ENCODE measurements at places on chromosomes 5 and 9.

- no peak for DNase-seq
Observed at GRCh38 chr9:95010431-95010838, 283.9 kb downstream of the AOPEP start.

GRCh38 chr9:38687992-38688391 is 31.9 kb downstream of the FAM240B start:
- no peak for DNase-seq

DNA sequence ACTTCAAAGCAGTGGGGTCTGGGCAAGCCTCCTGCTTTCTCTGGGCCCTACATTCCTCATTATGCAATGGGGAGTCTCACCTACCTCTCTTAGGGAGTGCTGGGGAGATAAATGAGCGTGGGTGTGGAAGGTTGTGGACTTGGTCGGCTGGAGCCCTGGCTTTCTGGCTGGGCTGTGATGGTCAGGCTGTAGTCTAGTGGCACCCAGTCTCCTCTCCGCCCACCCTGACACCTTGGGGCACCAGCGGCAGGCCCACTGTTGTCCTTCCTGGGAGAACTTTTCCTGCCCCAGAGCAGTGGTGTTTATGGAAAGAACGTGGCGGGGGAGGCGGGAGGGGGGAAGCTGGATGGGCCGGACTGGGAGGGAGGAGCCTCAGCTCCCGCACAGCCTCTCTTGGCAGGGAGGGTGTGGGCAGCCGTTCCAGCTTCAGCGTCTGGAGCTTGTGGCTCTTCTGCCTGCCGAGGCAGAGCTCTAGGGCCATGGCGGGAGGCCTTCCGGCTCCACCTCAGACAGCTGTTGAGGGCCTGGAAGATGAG is 4.1 kb downstream of the PTGS1 start:
- no peak for DNase-seq

GRCh38 chr9:129312251-129313122 is 134.4 kb upstream of the IER5L start:
- no peak for DNase-seq

DNA sequence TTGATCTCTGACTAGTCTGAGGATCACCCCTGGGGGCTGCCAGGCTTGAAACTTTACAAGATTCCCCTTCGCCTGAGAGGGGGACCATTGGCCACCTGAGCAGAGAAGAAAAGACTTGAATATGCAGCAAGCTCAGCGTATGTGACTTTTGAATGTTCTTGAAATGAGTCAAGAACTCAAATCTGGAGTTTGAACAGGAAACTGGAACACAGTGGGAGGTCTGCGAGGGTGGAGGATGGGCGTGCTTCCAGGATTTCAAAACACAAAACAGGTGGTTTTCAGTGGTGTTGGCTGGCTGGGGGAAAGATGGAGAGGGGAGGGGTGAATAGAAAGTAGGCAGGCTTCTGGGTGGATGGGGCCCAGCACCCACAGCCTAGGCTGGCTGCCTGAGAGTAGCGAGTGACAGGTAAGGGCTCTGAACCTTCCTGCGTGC is 40.6 kb downstream of the TMEM174 start:
- DNase-seq, result no peak

DNA sequence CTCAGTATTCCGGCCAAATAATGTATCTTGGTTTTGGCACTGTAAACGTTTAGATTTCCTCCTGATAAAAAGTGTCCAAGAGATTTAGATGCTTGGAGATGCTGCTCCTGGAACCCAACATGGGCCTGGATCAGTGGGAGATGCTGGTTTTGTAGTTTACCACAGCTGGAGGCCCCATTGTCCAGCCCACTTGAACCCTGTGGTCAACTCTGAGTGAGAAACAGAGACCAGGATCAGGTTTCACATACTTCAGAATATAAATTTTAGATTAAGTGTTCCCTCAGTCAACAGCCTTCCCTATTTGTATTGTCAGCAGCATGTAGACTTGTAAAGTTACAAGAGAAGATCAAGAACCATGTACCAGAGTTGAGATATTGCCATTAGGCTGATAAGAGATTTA is 144.7 kb upstream of the C9orf72 start:
- no peak for DNase-seq

DNA sequence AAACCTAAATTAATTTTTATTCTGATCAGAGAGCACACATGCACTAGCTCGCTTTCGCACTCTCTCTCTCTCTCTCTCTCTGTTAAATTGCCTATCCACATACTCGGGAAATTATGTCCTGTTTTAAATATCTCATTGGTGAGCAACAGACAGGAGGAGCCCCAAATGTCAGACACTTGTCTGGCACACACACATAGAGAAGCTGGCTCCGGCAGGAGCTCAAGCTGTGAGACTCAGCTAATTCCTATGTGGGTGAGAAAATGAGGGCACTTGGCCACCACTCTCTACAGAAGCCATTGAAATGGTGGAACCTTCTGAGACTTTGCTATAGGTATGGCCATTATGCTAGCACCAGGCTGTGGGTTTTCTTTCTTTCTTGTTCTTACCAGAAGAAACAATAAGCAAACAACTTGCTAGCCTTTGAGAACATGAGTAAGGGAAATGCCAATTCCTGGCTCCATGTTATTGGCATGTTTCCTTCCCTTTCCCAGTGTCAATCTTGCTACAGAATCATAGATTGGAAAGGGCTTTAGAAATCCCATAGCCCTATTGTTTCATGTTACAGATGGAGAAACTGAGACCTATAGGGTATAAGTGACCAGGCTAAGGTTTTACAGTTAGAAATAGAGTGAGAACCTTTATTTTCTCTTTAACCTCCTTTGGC is 9.0 kb downstream of the RFX3 start:
- DNase-seq, result no peak

DNA sequence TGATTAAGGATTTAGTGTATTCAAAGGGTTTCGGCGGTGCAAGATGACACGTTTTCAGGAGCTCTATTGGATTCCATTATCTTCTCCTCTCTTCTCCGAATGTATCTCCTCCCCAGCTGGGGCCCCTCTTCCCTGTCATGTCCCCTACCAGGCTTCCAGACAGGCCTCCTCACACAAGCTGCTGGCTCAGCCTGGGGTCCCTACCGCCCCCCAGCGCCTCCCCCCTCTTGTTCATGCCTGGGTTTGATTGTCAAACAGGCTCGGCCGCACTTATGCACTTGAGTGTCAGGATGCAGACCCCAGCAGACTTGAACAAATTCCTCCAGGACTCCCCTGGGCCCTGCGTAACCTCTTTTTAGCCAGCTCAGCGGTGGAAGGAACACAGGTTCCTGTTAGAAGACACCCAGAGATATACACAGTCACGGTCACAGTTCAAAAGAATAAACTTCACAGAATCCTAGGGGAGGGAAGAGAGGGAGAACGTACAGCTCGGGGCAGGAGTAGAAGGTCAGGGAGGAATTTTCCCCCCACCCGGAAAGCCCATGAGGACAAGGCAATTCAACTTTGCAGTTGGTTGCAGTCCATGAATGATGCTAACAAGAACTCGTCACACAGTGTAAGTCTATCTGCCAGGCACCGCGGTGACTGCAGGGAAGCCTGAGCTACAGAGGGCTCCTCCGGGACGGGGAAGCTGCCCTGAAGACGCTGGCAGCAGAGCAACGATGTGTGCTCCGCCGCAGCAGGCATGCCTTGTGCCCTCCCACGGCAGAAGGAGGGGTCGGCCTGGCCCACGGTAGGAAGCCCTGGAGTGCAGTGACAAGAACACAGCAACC is 560.0 kb downstream of the BNC2 start:
- DNase-seq, result no peak

- DNase-seq, result peak; percentile 62
Observed at GRCh38 chr5:132746954-132747615, at the start of gene CCNI2. TSS of gene CCNI2 (plus strand) at chr5:132747426. CDS start at chr5:132747496, 70 bp downstream.

DNA sequence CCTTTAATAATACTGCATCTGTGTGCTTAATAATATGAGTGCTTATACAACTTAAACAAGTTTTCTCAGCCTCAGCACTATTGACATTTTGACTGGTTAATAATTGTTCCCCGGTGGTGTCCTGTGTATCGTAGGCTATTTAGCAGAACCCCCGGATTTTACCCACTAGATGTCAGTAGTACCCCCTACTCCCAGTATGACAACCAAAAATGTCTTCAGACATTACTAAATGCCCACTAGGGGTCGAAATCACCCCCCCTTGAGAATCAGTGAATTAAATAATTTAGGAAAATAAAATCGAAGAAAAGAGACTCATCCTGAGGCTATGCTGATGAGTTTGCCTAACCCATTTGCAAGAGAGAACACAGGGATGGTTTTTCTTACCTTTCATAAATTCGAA is 166.3 kb downstream of the ATP10B start:
- DNase-seq, result no peak

- no peak for DNase-seq
Observed at GRCh38 chr9:110599468-110599867, 19.9 kb upstream of the SVEP1 start.

DNA sequence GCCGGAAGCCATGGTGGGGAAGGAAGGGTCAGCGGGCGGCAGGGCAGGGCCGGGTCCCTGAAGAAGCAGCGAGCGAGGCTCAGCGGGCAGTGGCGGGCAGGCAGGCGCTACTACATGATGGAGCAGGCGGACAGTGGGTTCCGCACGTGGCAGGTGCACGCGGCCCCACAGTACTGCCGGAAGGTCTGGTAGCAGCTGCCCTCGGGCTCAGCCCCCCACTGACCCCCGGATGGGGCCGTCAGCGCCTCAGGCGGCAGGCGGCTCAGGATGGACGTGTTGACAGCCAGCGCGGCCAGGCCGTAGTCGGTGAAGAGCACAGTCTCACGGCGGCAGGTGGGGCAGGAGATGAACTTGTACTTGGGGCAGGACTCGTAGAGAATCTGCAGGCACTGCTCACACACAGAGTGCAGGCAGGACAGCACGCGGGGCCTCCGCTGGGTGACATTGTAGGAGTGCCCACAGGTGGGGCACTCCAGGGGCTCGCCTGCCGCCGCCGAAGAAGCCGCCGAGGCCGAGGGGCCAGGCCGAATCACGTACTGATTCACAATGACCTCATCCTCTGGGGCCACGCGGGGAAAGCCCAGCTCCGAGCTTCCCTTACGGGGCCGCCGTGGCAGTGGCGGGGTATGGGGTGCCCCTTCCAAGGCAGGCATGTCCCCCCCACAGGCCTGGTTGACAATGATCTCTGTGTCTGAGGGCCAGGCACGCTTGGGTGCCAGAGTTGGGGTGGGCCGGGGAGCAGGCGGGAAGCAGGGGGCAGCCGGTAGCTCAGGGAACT is 1.5 kb downstream of the RNF208 start:
- DNase-seq, result no peak

- peak; percentile 62 for DNase-seq
Observed at GRCh38 chr5:1385395-1386273, 40.7 kb upstream of the CLPTM1L start.

GRCh38 chr9:127004946-127005769 is 90.6 kb downstream of the RALGPS1 start:
- DNase-seq, result peak; percentile 65

GRCh38 chr9:114678130-114678529 is 3.9 kb downstream of the TEX48 start:
- DNase-seq, result no peak

DNA sequence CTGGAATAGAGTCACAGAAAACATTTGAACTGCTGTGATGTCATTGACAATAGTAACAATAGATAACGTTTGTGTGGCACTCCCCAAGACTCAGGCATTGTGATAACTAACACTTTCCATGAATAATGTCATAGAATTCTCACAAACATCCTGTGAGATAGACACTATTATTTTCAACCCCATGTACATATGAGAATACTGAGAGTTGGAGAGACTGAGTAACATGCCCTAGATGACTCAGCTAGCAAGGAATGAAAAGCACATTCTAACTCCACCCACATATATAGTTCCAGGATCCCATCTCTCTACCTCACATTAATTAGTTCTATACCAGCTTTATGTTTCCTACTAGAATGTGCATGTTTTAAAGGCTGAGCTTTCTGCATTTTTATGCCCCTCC is 71.4 kb downstream of the ASTN2 start:
- no peak for DNase-seq

- no peak for DNase-seq
Observed at GRCh38 chr5:94908889-94909480, 290.5 kb downstream of the SLF1 start.

DNA sequence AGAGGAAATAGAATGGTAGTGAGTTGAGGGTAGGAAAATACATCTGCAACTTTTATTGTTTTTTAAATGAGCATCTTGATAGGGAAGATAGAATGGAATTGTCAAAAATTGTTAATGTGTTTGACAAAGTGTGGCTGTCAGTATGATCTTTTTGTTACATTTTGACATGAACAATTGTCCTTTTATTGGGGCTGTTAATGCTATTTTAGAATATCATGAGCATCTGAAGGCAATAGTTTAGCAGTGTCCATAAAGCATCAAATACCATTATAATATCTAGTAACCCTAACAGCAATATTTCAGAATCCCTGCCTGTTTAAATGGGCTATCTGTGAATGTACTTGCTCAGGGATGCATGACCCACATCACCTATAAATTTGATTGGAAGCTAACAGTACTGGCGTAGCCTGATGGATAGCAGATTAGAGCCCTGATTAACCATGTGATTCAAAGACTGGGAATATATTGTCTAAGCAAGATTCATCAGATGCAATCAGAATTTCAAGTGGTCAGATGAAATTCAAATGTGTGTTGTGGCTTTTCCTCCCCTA is 37.8 kb downstream of the TLE4 start:
- no peak for DNase-seq

DNA sequence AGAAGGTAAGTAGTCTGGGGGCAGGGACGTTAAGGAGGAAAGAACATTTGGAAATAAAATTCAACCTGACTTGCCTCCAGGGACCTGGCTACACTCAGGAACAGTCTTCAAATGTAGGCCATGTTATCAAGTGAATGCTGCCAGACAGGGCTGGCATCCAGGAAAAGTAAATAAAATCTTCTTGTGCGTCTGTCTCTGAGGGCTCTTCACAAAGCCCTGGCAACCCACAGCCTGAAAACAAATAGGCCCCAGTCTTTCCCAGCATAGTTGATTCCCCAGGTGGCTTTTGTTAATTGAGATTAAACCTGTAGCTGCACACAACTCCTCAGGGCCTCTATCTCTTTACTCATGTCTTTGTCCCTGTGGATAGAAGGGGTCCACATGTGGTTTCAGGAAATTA is 55.4 kb downstream of the STK32A start:
- DNase-seq, result no peak

- DNase-seq, result no peak
Observed at GRCh38 chr9:129972816-129973215, 70.2 kb downstream of the FNBP1 start.

DNA sequence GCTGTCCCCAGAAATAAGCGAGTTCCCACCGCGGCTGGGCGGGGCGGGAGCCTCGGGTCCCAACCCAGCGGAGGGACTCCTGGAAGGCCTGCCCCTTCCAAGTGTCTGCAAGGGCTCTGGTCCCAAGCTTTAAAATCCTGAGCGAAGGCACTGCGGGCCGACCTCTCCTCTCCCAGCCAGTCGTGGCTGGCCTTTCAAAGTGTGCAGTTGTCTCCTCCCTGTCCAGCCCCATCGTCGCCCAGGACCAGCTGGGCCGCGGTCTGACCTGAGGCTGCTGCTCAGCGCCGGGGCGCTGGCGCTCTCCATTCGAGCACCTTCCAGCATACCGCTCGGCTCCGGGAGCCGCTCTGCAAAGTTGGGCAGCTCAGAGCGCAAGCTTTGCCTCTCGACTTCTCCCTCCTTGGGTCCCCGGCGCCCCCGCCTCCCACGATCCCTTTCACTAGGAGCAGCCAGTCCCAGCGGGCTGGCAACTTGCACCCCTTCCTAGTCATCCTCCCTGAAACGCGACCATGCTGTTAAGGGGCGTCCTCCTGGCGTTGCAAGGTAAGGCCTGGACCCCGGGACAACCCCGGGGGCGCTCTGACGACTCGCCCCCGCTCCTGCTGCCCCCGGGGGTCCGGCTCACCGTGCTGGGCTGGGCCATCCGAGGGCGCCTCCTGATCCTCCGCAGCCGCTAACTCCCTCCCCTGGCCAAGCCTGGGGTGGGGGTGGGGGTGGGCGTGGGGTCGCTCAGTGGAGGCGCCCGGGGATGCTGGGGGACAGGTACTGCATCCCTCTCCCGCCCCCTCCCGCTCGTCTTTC is at the start of gene MAMDC2:
TSS of gene MAMDC2 (plus strand) at position 160 of the 801 bp plus-strand sequence. CDS start at position 510, 350 bp downstream.
- DNase-seq, result no peak

GRCh38 chr9:13109781-13110180 is 169.7 kb downstream of the MPDZ start:
- DNase-seq, result no peak
